ELR (cell line): ENCODE measurements at places on chromosomes 6 and 20.

- no peak for DNase-seq
These were observed 72.1 kb downstream of the SLC24A3 start for GRCh38 chr20:19284400-19285178.

- no peak for DNase-seq
These were observed at the start of gene IRF4 for GRCh38 chr6:391559-392440. TSS of gene IRF4 (plus strand) at chr6:391752. CDS start at chr6:393153, 1,401 bp downstream.

DNA sequence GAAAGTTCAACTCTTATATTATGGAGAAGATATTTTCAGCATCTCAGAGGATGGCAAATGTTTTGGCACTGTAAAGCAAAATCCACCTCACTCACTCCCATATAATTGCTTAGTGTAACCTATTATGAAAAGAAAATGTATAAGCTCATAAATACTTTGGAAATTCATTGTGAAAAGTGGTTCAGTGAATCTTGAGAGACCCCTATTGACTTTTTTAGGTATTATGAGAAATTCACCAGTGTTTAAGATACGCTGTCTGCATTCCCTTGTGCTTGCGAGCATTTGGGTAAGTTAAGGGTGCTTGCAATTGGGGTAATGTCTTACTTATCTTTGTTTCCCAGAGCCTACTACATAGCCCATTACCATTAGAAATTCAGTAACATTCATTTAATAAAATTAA is 66.3 kb upstream of the BMP5 start:
- DNase-seq, result peak; percentile 49

- DNase-seq, result no peak
These were observed 223.8 kb upstream of the ECI2 start for GRCh38 chr6:4359108-4359730.

GRCh38 chr6:111239461-111239860 is 152.2 kb downstream of the SLC16A10 start:
- no peak for DNase-seq

DNA sequence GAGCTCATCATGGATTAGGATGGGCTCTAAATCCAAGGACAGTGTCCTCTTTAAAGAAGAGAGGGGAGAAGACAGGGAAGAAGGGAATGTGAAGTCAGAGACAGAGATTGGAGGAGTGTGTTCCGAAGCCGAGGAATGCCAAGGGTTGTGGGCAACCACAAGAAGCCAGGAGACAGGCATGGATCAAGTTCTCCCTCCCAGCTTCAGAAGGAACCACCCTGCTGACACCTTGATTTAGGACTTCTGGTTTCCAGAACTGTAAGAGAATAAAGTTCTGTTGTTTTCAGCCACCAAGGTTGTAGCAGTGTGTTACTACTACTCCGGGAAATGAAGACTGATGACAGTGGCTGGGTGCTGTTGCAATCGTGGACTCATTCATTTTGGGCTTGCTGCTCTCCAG is 120.1 kb downstream of the RPS12 start:
- no peak for DNase-seq

DNA sequence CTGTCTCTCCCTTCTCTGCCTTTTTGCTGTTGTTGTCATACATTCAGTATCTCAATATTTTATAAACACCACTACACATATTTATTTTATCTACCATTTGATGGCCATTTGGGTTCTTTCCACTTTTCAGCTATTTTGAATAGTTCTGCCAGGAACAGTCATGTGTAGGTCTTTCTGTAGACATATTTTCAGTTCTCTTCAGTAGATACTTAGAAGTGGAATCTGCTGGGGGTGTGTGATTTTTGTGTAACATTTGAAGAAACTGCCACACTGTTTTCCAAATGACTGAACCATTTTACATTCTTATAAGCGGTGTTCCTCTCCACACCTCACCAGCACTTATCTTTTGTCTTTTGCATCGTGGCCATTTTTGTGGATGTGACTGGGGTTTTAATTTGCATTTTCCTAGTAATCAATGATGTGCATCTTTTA is 197.7 kb downstream of the ARID1B start:
- no peak for DNase-seq

- DNase-seq, result no peak
These were observed 182.7 kb upstream of the OLIG3 start for GRCh38 chr6:137676888-137677287.

DNA sequence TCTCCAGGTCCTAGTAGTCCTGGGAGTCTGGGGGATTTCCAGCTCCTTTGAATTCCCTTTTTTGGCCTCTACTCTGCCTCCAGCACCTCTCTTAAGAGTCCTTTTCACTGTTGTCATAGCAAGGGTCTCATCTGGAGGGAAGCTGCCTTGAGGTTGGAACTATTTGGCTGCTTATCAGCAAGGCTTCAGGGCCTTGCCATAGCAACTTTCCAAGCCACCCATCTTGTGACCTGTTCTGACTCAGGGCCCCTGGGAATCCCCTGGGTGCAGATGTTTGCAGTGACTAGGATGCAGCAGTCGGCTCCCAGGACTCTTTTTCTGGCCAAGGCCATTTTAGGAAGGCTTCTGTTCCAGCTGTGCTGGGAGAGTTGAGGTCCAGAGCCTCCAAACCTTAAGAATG is 12.4 kb downstream of the PKIG start:
- DNase-seq, result peak; percentile 81

DNA sequence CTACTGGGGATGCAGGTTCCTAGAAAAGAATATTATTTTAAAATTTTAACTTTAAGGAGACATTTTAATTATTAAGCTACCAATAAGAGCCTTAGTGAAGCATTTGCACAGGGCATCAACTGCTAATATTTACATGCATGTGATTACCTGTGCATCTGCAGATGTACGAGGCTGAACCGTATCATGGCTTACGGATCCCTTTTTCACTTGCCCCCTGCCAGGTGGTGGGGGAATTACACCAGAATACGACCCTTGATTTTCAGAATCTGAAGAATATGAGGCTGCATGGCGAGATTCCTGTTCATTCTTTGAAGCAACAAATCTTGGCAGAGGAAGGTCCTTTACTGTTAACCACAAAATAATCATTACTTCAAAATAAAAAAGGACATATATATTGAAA is 42.7 kb downstream of the REPS1 start:
- DNase-seq, result peak; percentile 27

DNA sequence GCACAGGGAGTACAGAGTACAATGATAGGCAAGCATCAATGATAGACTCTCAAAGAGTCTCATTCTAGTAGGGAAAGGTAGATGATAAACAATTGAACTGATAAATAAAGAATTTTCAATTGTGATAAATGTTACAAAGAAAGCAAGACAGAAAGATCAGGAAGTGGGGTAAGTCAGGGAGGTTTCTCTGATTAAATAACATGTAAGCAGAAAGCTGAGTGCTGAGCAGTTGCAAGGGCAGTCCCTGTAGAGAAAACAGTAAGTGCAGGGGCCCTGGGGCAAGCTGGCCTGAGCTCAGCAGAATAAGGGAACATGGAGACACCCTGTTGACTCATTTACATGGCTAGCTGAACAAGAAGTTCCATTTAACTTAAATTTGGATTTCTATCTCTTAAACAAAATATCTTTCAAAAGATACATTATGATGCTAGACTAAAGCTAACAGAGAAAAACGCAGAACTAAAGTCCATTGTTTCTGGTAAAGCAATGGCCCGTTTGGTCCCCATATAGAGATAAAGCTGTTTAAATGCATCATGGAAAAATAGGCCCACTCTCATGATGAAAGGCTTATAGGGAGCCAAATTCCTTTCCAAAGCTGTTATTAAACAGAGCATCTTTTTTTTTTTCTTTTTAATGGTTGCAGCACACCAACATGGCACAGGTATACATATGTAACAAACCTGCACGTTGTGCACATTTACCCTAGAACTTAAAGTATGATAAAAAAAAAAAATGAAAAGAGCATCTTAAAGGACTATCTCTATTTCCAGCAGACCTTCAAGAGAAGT is 5.3 kb upstream of the TNFAIP3 start:
- no peak for DNase-seq

- DNase-seq, result peak; percentile 86
These were observed 1.5 kb upstream of the MSH5 start for GRCh38 chr6:31737991-31738979.

DNA sequence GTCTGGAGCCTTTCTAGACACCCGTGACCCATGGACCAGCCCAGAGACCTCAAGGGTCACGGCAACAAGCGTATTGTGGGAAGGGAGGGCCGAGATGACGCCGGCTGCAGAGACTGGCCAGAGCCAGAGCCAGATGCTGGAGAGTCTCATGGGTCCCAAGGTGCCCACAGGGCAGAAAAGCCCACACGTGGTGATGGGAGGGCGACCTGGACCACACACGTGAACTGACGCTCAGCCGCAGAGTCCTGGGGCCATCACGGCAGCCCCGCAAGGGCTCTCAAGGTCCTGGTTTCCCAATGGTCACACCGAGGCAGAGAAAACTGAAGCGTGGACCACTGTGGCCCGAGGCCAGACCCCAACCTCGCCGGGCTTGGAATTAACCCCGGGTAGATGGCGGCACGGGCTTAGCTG is 92.6 kb downstream of the YTHDF1 start:
- no peak for DNase-seq

GRCh38 chr6:105601541-105602236 is 198.8 kb upstream of the PREP start:
- peak; percentile 95 for DNase-seq

DNA sequence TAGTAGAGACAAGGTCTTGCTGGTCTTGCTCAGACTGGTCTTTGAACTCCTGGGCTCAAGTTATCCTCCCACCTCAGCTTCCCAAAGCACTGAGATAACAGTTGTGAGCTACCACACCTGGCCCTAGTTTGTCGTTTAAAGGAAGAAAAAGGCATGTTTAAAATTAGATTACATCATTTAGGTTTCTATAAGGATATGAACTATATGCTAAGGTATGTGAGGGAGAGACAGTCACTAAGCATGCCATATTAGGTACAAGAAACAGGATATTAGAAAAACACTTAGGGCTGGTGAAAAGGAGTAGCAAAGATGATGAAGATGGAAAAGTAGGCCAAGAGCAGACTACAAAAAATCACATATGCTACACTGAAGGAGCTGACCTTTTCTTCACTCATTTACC is 106.4 kb downstream of the ASCC3 start:
- DNase-seq, result peak; percentile 43

- DNase-seq, result no peak
These were observed 97.8 kb downstream of the PLEKHG1 start for GRCh38 chr6:150697515-150697914.

DNA sequence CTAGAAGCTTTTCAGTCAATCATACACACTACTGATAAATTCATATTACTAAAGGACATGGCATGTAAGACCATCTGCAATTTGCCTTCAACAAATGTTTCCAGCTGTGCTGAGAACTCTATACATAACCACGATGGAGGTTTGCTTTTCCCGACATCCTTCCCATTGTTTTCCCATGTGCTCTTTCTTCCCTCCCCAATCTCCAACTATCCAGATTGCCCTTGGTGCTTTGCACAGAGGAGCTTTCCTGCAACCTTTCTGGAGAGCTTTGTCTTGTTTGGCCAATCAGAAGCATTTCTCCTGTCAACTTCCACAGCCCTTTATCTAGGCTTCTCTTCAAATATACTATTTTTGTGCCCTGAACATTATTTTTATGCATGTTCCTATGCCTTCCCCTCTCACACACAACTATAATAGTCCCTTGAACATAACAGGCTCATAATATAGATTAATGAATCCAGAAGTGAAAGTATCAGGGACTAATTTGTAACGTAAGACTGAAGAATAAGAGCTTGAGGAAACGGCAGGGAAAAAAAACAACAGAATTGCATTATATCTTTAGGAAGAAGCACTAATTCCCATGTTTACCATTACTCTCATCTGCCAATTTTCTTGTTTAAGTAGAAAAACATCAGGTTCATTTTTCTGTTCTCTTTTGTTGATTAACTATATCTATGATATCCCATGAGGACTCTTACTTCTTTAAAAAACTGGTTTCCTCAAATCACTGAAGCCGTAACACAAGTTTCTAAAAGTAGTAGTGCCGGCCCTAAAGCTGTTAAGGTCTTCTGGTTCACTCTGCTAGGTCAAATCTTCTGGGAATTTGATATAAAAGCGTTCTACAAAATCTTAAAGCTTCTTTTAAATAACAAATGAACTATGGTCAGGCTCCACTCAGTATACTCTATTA is 20.1 kb downstream of the SMLR1 start:
- DNase-seq, result no peak

GRCh38 chr6:158608221-158608620 is 36.3 kb downstream of the DYNLT1 start:
- no peak for DNase-seq

- no peak for DNase-seq
These were observed 262.0 kb upstream of the FOXQ1 start for GRCh38 chr6:1049900-1050299.

DNA sequence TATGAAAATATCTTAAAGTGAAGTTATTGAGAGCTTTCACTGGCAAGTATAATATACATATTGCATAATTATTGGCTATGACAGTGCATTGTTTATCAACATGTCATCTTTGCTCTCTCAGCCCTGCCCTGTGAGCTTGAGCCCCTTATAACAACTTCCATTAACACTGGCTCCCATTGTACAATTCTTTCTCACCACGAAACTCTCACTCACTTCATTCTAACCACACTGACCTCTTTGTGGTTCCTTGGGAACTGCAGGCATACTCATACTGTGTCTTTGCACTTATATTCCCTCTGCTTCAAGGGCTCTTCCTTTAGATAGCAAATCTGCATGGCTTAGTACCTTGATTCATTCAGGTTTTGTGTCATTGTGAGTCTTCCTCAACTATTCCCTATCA is 411.8 kb downstream of the CDKAL1 start:
- peak; percentile 57 for DNase-seq

DNA sequence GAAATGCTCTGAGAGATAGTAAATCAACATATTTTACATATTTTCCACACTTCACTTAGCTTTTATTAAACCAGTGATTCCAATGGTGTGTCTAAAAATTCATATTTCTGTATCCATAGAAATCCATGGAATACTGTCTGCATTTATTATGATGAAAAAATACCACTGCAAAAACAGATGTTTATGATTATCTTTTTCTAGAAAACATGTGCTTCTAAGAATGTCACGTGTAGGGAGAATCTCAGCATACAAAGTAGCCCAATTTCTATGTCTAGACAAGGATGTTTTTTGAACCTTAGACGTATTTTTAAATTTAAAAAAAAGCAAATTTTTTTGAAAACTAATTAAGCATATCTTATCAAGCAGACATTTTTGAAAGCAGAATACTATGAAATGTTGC is 622.4 kb downstream of the TENT5A start:
- no peak for DNase-seq

GRCh38 chr6:103122766-103123601 is 1729.5 kb downstream of the GRIK2 start:
- peak; percentile 67 for DNase-seq

GRCh38 chr20:38514947-38515346 is 42.3 kb downstream of the RALGAPB start:
- no peak for DNase-seq

DNA sequence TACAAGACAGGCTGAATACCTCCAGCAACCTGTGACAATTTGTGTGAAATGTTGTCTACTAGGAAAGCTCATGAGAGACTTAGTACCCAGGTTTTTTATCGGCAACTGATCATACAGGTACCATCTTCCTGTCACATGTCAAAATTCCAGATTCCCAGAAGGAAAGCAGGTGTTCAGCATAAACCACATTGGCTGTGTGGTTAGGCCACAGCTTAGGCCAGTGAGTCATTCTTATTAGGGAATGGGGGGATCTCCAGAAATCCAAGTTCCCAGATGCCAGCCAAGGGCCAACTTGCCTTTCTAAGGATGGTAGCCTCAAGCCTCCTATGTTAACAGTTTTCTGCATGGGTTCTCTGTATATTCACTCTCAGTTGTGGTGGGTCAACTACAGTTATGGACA is 65.9 kb downstream of the FAM184A start:
- peak; percentile 1 for DNase-seq

- DNase-seq, result no peak
These were observed 4.6 kb upstream of the TGM2 start for GRCh38 chr20:38169636-38170193.

- no peak for DNase-seq
These were observed 22.8 kb upstream of the PNRC1 start for GRCh38 chr6:89057759-89058158.

GRCh38 chr20:43744966-43745730 is 18.3 kb upstream of the GTSF1L start:
- DNase-seq, result peak; percentile 40
